GM04503 (cell line): ENCODE measurements at places on chromosomes 5 and 9.

GRCh38 chr9:27041746-27042145 lies 36.3 kb upstream of the LRRC19 start:
- no peak for DNase-seq

DNA sequence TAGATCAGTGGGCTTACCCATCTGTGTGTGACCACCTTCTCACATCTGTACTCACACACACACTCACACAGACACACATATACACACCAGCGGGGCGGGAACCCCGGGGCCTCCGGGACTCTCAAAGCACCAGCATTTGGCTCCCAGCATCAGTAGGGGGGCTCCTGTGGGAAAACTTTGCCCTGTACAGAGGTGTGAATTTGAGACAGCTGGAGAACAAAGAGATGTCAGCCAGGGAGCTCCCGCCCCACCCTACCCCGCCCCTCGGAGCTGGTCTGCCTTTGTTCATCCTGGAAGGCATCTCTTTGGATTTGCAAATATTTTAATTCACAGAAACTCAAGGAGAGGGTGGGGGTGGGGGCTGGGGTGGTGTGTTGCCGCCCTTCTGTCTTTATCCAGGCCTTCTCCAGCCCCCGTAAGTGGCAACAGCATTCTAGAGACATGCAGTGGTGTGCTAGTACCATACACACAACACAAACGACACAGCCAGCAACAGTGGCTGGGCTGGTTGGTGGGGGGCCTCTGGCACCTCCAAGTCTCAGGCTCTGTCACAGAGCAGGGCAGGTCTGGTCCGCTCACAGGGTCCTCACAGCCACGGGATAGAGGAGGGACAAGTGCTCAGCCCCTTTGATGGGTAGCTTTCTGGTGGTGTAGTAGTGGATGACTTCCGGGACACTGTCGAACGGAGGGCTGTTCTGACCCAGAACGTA lies 15.5 kb upstream of the SLC25A51 start:
- DNase-seq: no peak

DNA sequence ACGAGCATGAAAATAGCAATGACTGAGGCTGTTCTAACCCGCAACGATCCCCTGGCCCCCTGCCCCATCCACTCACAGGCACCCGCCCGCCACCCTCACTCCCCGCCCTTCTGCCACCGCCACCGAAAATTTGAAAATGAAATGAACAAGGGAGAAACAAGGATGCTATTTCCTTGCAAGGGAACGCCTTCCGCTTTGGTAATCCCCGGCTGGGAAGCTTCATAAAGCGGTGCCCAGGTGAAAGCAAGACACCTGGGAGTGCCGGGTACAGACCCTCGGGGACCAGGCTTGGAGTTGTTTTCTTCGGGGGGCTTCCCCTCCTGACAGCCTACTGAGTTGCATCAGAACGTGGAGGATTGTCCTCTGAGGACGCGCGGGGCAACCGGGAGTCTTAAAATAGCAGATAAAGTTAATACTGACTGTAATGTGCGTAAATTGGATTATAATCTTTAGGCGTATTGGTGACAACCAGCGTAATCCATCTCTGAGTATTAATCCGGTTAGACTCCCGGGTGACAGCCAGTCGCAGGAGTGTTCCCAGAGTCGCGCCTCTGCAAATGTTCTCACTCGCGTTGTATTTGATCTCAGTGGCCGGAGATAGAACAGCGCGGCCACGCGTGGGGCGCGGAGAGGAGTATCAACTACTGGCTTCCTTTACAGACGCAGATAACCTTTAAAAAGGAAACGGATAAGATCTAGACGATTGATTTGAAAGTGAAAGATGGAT lies 885 bp upstream of the MLLT3 start:
- no peak for DNase-seq

- DNase-seq: no peak
Measured at GRCh38 chr5:126056851-126057622, 366.2 kb upstream of the GRAMD2B start.
